ENCODE measurements at places on chromosomes 2 and 18.

GRCh38 chr2:206442833-206443734, at the start of gene ADAM23:
TSS of gene ADAM23 (plus strand) at chr2:206443532. CDS start at chr2:206443867, 335 bp downstream.
- DNase-seq = peak; percentile 22

- DNase-seq = no peak
Measured at GRCh38 chr18:35097195-35097594, 56.0 kb downstream of the MAPRE2 start.

DNA sequence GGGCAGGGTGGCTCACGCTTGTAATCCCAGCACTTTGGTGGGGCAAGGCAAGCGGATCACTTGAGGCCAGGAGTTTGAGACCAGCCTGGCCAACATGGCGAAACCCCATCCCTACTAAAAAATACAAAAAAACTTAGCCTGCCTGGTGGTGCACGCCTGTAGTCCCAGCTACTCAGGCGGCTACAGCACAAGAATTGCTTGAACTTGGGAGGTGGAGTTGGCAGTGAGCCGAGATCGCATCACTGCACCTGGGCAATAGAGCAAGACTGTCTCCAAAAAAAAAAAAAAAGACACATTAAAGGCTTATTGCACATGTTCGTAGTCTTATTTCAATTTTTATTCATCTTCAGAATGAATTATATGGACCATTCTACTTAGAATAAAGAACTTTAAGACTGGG, 110.2 kb downstream of the BMPR2 start:
- DNase-seq = no peak

- no peak for DNase-seq
Measured at GRCh38 chr2:224507789-224508188, 77.4 kb downstream of the CUL3 start.

GRCh38 chr18:31609886-31610285, 18.2 kb downstream of the TTR start:
- no peak for DNase-seq

DNA sequence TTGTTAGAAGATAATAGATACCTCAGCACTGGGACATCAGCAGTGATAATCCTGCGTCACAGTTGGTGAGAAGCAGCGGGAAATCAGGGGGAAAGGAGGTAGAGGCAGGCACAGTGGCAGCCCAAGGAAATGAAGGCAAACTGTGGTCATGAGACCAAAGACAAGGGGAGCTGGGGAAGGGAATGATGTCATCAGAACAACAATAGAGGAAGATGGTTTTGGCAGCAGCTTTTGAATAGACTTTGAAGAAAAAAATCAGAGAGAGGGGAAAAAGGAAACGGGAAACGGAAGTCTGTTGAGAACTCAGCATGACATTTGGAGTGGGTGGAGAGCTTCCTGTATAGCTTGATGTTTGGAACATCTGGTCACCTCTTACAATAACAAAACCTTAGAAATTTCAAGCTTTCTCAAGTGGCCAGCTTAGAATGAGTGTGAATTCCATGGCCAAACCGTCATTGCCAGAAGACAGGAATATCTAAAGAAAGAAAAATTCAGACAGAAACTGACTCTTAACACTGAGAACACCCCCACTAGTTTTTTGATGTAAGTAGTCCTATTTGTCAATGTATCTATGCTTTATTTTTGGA, 18.4 kb upstream of the YES1 start:
- peak; percentile 91 for DNase-seq

Data from suppressor macrophage treated with lipopolysaccharide for 1 hour (primary cell).